ENCODE measurements at places on chromosomes 5 and 9.

- DNase-seq: no peak
These were observed 1.3 kb downstream of the FGF10 start for GRCh38 chr5:44387921-44388320.

DNA sequence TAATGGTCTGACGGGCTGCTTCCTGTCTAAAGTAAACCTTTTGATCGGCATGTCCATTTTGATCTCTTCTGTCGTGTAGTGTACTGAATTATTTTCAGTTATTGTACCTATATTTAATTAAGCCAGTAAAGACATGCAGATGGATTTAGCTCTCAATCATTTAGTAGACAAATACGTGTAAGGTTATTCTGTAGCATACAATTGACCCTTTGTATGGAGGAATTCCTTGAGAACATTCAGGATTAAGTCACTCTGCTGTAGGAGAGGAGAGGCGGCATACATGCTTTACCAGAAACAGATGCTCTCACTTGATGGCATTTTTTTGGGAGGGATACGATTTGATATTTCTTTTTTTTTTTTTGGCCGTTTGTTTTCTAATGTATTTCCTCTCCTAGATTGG lies 141.0 kb downstream of the PBX3 start:
- no peak for DNase-seq

DNA sequence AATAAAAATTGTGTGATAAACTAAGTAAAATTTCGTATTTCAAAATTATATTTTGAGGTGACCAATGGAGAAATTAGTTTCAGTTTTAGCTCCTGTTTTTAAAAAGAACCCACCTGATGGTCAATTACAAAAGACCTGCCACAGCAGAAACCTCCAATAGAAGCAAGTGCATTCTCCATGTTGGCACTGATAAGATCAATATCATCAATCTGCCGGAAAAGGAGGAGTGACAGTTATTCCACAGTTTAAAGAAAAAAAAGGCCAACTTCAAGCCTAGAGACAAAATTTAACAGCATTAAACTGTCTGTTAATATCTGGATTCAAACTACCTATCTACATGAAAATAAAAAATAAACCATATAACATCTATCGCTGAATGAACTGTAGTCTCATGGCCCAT lies 67.7 kb downstream of the SPTLC1 start:
- no peak for DNase-seq

DNA sequence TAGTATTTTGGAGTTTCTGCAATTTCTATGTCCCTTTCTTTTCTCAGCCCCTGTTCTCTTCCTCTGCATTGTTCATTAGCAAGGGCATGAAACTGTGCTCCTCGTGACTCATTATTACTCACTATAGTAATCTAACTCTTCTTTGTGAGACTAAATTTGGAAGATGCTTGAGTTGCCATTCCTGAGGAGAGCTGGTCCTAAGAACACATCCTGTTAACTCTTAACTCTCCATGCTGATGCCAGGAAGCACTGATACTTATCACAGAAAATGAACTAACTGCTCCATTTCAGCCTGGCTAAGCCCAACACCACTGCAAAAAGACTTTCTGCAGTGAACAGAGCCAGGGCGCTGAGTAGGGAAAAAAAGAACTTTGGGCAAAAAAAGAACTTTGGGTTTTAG lies 10.6 kb upstream of the CSNK1A1 start:
- no peak for DNase-seq

- no peak for DNase-seq
These were observed 363.0 kb upstream of the RIOK2 start for GRCh38 chr5:97545886-97546535.

GRCh38 chr5:80146046-80146445 lies 109.8 kb downstream of the SERINC5 start:
- DNase-seq: no peak

- DNase-seq: peak; percentile 4
These were observed 70.0 kb downstream of the KLHL3 start for GRCh38 chr5:137665678-137666460.

GRCh38 chr5:169265888-169266287 lies 35.1 kb downstream of the SLIT3 start:
- DNase-seq: no peak

DNA sequence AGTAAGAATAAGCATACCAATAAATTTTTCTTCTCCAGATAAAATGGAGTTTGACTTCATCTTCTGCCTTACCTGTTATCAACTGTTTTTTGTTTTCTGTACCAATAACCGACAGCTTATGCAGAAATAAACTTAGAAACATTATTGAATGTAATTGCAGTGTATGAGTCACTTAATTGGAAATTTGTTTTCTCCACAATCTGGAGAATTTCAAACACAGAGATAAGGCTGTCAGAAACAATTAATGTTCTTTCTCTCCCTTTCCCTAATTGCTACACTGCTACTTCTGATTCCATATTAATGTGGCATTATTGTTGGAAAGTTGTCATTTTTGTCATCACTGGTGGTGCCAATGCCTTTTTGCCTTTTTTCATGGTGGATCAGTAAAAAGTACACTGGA lies 180.3 kb downstream of the SLCO4C1 start:
- no peak for DNase-seq

- DNase-seq: peak; percentile 36
These were observed 80.1 kb downstream of the F2RL2 start for GRCh38 chr5:76542887-76543690.
